ENCODE measurements at places on chromosomes 16 and 17. TPM values are rescaled to one million over a fixed set of nuclear protein-coding genes. Genes with fewer than 3 reads are reported as not detected.

DNA sequence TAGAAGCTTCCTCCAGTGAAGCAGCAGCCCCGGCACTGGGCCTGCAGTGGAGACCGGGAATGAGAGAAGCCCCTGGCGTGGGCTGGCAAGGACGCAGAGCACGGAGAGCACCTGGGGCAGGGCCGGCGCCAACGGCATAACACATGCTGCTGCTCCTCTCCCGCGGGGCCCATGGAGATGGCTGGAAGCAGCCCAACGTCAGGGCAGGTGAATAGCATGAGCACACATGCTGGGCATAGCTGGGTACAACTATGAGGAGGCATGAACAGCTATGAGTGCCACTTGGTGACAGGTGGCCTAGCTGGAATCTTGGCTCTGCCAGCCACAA is 46.4 kb downstream of the IRF8 start:
- DNase-seq: no peak

GRCh38 chr16:23369416-23369815 is 67.3 kb downstream of the SCNN1B start:
- DNase-seq: no peak

DNA sequence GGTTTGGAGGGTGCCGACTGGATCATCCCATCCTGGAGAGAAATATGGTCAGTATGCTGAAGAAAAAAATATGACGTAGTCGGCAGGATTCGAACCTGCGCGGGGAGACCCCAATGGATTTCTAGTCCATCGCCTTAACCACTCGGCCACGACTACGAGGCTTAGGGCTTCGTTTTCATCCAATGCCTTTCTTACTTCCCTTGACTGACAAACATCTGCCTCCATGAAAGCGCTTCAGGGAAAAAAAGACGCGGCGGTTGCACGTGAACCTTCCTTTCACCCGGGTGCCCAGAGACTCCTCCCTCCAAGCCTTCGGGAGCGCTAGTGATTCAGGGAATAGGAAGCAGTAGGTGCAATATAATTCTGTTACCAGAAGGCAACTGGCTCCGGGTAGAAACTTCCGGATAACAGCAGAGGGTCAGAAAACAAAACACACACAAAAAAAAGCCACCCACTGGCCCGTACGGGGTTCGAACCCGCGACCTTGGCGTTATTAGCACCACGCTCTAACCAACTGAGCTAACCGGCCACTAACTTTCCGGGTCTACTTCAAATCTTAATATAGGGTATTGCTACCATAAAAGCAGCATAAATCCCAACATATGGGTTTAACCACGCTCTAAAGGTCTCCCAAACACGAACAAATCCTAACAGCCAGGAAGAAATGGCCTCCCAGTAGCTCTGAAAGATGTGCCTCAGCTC is 16.3 kb upstream of the AURKB start:
- peak; percentile 48 for DNase-seq

- DNase-seq: no peak
Measured at GRCh38 chr16:17512636-17513220, 42.0 kb upstream of the XYLT1 start.

Gene LPCAT2
- 6.9 TPM for total RNA-seq

Gene MAPT
- 17.4 TPM for total RNA-seq

Gene B4GALNT2
- total RNA-seq: not detected

Gene NRN1L
- 1.6 TPM for total RNA-seq

Data from heart right ventricle (tissue), 16 donors.